ENCODE measurements at places on chromosomes 7 and 10.
A peak's percentile ranks its signal among the peaks of the same experiment; 100 is the strongest.

DNA sequence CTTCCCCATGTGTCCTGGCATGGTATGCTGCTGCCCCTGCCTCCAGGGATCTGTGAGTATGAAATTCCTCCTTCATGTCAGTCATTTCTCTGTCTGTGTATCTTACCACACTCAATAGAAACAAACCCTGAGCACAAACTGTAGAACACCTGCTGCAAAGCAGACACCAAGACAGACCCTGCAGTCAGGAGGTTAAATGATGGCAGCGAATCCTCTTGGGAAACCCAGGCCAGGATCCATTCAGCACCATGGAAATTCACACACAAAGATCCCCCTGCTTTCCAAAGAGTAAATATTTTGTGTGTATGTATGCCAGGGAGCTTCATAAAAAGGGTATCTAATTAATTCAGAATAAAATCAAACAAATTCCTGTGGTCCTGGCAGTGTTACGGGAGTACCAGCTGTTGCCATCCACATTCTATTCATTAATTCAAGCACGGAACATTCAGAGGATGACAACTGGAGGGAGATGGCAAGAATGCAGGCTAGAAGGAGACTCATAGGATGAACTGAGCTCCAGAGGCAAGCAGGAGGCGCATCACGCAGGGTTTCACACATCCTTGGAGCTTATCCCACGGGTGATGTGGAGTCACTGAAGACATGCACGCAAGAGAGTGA, 14.8 kb downstream of the ITIH5 start:
- DNase-seq, result no peak

DNA sequence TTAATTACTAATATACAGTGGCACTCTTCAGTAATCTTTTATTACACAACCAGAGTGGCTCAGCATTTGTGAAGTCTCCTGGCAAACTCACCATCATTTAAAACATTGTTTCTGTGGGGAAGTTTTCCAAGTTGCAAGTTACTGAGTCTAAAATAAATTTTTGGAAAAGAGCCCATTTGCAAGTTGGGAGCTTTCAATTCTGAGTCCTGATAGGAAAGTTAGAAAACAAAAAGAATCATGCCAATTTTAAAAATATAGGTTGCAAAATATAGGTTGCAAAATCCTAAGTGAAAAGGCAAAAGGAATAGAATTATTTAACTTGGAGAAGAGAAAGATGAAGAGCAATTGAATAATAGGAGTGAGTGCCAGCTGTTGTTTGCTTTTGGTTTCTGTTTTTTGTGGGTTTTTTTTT, 378.8 kb upstream of the C7orf33 start:
- no peak for DNase-seq

DNA sequence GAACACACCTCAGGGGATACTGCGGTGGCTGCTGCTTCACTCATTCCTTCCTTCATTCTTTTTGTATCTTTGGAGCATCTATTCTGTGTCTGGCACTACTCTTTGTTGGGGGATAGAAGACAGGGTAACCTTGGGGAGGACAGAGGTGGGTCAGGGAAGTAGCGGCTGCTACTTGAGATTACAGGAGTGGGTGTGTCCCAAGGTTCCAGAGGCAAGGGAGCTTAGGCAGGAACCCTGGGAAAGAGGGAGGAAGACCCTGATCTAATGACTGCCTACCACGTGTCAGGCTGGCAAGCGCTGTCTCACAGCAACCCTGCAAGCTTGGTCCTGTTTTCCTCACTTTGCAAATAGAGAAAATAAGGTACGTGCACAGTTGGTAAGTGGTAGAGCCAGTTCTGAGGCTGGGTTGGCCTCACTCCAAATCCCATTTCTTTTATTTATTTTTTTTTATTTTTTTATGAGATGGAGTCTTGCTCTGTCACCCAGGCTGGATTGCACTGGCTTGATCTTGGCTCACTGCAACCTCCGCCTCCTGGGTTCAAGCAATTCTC, 985.9 kb upstream of the ZNF722 start:
- no peak for DNase-seq

GRCh38 chr10:73771722-73772280, 10.0 kb upstream of the CHCHD1 start:
- DNase-seq, result peak; percentile 87

DNA sequence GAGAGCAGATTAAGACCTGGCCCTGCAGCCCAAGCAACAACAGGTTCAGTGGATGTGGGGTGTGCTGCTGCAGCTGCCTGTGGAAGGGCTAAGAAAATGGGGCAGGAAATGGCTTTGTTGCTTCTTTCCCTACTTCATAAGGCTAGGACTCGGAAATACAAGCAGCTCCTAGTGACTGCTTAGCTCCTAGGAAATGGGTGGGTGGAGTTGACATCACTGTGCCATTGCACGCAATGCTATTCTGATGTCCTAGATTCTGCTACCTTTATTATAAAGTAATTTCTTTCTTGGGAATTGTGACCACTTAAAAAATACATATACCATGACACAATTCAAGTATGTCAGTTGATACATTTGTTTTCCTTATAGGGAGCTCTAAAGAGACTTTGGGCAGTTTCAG, 155.8 kb downstream of the FANK1 start:
- no peak for DNase-seq

DNA sequence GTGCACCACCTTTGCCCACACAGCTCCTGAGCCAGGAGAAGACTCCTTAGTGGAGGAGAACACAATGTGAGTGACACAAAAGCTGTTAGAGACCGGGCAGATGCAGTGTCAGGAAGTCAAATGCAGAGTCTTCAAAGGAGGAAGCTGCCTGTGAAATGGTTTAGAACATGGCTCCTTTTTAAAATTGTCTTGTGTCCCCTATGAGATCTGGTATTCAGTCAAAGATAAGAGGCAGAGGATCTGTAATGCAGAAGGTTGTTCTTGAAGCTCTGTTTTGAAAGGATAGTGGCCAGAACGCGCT, 133.0 kb downstream of the VIPR2 start:
- no peak for DNase-seq

DNA sequence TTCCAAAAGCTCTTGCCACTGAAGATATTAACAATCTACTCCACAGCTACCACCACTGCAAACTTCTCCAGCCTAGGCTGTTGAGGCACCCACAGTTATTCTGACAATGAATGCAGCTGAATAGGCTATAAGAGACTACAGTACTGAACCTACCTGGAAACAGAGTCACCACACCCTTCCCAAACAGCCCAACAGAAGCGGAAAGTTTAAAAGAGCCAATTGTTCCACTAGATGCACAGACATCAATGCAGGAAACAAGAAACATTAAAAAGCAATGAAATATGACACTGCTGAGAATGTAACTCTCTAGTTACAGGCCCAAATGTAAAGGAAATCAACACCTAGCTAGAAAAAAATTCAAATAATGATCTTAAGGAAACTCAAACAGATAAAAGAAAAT, 64.5 kb upstream of the PLA2G12B start:
- no peak for DNase-seq

- no peak for DNase-seq
Observed at GRCh38 chr7:102024769-102025391, 207.5 kb downstream of the CUX1 start.

DNA sequence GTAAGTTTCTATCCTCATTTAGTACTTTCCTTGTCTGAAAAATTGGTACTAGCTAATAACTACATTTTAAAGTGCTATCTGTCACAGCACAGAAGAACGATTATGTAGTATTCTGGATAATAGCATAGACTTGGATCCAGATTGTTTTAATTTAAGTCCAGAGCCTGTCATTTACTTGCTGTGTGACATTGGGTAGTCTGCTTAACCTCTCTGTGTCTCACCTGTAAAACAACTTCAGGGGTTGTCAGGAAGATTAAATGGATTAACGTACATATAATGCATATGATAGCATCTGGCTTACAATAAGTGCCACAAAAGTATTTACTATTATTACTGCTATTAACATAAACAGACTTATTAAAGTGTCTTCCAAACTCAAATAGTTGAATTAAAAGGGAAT, 1221.4 kb downstream of the GATA3 start:
- no peak for DNase-seq

- DNase-seq, result no peak
Observed at GRCh38 chr7:24441314-24442027, 131.8 kb upstream of the PALS2 start.

- no peak for DNase-seq
Observed at GRCh38 chr7:91554883-91555282, 290.6 kb downstream of the FZD1 start.

- no peak for DNase-seq
Observed at GRCh38 chr7:55539380-55539779, 32.9 kb downstream of the VOPP1 start.

GRCh38 chr10:127577376-127578258, 28.5 kb downstream of the NPS start:
- no peak for DNase-seq

DNA sequence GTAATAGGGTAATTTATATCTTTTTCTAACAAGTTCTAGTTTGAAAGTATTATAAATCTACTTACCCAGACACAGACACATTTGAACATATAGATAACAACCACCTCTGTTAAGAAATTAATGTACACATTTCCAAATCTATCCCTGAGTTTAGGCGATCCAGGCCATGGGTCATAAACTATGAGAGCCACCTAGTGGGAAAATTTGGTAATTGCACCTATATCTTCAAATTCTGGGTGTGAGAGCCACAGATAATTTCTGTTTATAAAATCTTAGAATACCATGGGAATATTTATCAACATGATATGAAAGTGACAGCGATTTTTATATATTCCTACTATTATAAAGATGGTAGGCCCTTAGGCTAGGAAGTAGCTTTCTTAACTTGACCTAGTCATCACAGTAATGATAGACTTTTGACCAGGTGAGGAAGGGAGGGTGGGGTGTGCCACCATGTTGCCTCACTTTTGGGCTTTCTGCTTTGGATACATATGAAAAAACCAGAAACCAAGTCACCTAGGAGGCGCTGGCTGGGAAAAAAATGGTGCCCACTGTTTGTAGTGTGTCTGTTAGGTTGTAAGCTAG, 8.0 kb upstream of the EPHA1 start:
- DNase-seq, result no peak

DNA sequence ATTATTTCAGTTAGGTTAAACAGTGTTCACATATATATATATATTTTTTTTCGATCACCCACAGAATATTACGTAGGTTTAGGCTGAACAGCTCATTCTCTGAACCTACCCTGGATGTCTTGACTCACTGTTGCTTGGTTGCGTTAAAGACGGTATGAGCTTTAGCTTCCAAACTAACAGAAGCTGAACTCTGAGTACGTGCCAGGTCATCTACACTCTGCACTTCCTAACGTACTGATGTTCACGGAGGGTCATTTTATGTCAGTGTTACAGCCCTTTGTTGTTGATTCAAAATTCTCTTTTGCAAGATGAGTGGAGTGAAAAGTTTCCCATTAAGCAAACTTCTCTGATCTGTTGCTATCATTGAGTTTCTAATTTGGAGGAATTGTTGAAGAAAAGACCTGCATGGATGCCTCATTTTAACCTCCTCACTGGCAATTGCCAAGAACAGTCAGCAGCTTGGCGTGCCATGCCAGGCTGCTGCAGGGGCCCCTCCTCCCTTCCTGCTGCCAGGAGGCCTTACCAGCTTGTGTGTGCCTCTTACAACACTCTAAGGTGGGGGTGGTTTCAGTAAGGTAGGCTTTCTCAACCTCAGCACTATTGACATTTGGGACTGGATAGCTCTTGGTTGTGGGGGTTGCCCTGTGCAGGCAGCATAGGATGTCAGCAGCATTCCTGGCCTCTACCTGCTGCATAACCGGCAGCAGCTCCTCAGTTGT, 44.3 kb downstream of the INSYN2A start:
- DNase-seq, result no peak

DNA sequence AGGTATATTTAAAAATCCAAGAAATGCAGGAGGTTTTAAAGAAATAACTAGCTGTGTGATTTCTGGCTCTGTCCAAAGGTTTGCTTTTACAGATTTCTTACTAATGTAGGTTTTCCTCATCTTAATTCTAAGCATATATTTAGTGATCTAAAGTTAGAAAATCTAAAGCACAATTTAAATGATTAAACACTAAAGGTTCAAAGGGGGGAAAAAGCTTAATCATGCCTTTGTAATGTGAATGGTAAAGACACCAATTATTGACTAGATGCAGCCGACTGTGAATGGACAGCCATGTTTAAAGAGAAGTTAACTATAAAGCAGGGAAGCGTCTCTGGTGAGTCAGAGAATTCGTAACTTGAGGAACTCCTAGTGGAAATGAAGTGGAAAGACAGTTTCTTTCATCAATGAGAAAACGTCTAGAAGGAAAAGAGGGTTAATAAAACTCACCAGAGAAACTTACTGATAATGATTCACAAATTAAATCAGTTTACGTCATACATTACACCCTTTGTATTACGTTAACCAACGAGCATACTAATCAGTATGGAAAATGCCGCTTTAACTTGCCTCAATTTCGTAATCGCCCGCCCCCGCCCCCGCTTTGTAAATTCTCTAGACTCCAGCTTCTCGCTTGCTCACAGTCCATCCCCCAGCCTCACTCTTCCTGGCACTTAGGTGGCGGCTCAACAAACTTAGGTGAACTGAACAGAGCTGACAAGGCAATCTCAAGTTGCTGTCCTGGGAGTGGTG, 1.1 kb upstream of the HBP1 start:
- peak; percentile 67 for DNase-seq
